Right renal cortex interstitium (tissue), 3 donors: ENCODE measurements at places on chromosomes 7 and 10.

- no peak for DNase-seq
Measured at GRCh38 chr7:10245406-10245805, 728.3 kb upstream of the PHF14 start.

DNA sequence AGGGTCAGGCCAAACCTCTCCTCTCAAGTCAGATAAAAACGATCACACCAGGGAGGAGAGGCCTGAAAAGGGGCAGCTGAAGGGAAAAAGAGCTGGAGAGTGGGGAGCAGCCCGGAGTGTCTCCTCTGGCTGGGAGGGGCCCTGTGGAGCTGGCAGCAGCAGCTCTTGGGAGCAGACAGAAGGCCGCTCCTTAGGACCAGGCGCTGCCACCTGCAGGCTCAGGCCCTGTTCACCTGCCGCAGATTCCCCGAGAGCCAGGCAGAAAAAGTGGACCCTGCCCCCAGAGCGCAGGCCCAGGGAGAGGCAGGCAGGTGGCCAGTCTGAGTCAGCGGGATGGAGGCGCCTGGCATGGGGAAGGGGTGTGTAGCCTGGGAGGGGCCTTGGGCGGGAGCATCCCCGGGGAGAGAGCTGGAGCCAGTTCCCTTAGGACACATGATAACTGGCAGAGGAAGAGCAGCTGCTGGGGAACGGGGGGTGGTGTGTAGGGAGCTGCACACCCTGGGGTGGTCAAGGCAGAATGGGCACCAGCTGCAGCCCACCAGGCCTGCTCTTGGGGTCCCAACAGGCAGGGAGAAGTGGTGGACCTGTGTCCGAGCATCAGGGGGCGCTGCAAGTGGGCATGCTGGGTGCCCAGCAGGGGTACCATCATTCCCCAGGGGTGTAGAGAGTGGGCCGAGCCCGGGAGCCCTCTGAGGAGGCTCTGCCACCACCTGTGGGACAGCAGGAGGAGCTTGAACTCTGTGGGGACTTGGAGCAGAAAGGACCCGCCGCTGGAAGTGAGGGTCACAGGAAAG is 177.2 kb upstream of the RHEB start:
- DNase-seq: no peak

DNA sequence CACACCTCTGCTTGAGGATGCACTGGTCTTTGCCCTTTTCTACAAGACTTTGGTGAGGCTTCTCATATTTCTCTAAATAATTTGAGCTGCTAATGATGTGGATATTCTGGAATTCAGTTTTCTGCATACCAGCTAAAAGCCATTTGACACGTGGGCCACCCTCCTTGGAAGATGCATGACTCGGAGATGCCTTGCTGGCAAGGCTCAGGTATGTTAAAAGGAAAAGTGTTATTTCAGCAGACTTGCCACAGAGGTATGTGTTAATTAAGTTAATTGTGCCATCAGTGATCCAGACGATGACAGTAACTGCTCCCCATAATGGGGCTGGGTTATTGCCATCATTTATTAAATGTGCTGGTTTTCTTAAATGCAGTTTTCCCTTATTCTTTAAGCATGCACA is 8.8 kb upstream of the GFRA1 start:
- DNase-seq: no peak

DNA sequence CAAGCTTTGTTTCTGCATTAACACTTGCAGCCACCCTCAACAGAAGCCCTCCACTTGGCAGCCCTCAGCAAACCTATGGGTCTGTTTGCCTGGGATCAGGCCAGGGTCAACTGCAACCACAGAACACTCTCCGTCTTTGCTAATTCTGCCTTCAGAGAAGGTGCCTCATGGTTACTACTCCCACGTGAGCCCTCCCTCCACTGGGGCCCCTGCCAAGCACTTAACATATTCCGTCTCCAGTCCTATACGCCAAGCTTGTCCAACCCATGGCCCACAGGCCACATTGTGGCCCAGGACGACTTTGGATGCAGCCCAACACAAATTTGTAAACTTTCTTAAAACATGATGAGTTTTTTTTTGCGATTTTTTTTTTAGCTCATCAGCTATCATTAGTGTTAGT is 54.7 kb downstream of the HSPA12A start:
- no peak for DNase-seq

- no peak for DNase-seq
Measured at GRCh38 chr7:129855234-129855673, 97.5 kb downstream of the UBE2H start.

DNA sequence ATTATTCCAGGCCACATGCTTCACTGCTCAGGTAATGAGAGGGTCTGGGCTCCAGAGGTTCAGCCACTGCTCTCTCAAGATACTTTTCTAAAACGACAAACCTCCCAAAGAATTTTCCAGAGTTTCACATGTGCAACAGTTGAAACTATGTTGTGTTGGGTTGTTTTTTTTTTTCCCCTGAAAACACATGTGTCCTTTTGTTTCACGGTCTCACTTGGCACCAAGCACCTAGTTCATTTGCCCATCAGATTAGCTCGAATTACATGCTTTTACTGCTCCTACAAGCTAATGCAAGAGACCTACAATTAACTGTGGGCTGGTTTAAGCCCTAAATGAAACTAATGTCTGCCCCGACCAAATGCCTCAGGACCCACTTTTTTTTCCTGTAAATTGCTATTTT is 313.3 kb downstream of the FGFR2 start:
- DNase-seq: peak; percentile 50

DNA sequence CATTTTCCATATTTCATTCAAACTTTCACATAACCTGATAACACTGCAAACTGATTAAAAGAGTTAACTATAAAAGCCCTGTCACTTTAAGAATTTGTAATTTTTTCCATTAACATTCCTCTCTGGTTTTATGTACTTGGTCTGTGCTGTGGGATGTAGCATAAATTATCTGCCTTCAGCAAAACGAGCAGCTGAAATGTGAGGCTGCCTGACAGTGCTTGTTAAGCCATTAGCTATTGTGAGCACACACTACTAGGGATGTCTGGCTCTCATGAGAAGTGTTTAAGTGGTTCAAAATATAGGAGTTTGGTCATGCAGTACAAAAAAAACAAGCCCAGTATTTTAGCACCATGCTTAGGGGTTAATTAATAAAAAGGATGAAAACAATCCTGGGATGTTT is 63.0 kb downstream of the HOXA1 start:
- DNase-seq: peak; percentile 66

- no peak for DNase-seq
Measured at GRCh38 chr7:21566094-21566493, 23.3 kb downstream of the DNAH11 start.
